ENCODE measurements at places on chromosomes 1 and 21.
A peak's percentile ranks its signal among the peaks of the same experiment; 100 is the strongest.

DNA sequence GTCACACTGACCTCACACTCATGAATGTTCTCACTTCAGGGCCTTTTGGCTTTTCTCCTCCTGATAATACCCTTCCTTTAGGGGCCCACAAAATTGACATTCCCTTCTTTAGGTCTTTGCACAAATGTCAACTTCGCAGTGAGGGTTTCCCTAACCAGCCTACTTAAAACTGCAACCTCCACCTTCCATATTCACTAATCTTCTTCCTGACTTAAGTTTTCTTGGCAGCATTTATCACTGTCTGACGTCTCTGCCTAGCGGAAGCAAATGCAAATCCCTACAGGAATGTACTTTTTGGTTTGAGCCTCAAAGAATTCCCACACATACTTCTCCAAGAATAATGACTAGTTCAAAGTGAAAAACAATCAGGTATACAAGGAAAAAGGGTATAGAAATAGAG is 32.8 kb downstream of the INTS7 start:
- DNase-seq, result no peak

- DNase-seq, result peak; percentile 47
These were observed at the start of gene SMG7 for GRCh38 chr1:183472488-183473216. TSS of gene SMG7 (plus strand) at chr1:183472499. CDS start at chr1:183472621, 122 bp downstream.

DNA sequence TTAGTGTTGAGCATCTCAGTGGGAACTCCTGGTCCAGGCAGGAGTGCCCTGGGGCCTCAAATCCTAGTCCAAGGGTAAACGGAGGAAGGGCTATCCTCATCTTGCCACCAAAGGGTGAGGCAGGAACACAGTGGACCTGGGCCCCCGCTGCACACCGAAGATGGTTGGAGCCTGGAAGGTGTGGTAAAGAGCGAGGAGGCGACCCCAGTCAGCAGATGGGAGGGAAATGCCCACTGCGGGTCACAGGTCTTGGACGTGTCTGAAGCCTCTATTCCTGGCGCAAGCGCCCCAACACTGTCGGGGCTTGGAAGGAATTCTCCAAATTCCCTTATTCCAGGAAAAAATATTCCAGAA is 38.5 kb upstream of the SYNC start:
- no peak for DNase-seq

DNA sequence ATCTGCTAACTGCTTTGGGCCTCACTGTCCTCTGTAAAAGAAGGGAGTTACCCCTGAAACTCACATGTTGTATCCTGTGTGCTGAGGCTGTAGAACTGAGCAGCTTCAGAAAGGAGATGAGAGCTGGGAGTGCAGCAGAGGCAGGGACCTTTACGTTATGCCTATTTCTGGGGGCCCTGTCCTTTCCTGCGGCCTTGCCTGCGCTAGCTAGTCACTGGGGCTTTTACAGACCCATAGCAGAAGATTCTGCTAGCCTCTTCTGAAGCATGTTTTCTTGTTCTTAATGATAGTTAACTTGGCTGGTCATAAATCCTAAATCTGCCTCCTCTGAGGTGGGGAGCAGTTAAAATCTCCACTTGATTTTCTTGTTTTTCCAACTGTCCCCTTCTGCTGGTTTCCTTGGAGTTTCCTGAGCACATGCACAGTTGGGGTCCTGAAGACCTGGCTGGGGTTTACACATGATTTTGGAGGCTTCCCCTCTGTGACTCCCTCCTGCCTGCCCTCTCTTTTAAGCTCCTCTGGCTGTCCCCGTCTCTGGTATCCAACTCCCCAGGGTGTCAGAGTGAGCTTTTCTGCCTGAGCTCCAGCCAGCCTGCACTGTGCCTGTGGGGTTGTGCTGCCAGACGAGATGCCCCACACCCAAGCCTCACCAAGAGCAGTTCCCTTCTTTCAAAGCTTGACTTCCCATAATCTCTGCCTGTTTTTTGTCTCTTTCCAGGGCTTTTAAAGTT is 76.6 kb downstream of the NOS1AP start:
- DNase-seq, result peak; percentile 58

DNA sequence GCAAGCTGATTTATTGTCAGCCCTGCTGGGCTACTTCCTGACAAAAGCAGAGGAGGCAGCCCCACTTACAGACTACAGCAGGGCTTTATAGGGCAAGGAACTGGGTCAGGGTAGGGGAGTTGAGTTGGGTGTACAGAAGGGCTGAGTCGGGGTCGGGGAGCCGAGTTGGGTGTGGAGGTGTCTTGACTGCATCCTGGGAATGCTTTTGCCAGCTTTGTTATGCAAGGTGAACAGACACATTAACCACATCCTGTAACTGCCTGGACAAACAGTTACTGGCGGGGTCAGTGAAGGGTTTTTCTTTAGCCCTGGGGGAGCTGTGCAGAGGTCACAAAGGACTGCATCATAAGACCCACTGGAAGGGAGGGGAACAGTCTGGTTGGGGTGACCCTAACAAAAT is 39.1 kb upstream of the GBP5 start:
- DNase-seq, result no peak

- no peak for DNase-seq
These were observed 178.4 kb downstream of the PSMG1 start for GRCh38 chr21:39004634-39005501.

DNA sequence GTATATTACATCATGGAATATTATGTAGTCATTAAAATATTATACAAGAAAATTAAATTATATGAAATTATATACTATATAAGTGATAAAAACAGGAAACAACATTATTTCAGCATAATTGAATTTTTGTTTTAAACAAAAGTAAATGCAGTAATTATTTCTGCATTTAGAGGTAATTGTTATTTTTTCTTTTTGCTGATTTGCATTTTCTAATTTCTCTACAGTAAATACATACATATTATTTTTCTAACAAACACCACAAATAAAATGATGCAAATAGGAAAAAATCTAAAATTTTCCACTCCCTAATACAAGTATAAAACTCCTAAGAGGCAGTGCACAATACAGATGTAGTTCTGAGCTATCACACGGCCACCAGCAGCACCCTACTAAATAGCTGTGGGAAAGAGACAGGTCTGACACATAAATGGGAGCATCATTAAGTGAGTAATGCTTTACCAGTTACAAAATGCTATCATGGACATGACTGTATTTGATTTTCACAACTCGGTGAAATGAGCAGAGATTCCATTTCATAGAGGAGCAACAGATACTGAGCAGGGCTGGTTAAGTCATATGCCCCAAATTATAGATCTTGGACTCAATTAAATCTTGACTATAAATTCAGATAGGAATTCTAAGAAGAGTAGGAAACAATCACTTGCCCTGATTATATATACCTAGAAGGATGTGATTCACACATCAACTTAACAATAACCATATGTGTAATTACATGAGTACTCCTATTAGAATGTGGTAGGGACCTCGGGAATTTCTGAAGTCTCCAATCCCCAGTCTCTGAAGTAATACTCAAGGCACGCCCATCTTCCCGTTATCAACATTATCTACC is 49.0 kb downstream of the NRIP1 start:
- DNase-seq, result no peak

- DNase-seq, result no peak
These were observed 71.7 kb downstream of the TOMM20 start for GRCh38 chr1:235056937-235057336.

GRCh38 chr1:86741947-86742572 is 37.7 kb downstream of the SH3GLB1 start:
- peak; percentile 55 for DNase-seq

- no peak for DNase-seq
These were observed 40.7 kb downstream of the VTCN1 start for GRCh38 chr1:117169871-117170596.

DNA sequence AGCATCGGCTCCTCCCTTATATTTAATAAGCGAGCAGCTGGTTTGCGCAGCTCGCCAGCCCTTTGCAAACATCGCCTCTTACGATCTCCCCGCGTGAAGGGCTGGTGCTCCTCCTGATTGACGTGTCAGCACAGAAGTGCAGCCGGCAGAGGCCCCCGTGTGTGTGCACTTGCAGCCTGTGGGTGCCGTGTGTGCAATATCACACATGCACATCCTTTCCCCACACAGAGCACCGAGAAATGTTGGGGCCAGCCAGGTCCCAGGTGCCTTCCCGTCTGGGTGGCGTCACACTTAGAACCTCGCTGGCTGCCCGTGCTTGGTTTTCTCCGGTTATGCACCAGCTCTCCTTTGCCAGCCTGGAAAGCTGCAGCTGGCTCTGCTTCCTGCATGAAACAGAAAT is 126.6 kb upstream of the AJAP1 start:
- no peak for DNase-seq

DNA sequence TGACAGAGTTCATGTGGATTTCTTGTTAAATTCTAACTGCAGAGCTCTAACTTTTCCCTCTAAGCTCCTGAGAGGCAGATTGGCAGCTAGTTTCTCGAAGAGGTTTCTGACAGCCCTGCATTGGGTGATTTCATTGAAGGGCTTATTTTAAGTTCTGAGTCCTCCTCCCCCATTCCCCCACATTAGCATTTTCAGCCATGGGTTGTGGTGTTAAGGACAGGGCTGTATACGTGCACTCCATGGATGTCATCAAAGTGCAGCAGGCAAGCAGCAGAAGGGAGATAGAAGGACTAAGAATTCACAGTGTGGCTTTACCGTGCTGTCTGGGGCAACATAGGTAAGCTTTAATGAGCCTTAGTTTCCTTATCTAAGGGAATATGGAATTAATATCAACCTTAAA is 19.0 kb downstream of the CRYZ start:
- no peak for DNase-seq

- DNase-seq, result peak; percentile 48
These were observed 18.3 kb upstream of the ALPL start for GRCh38 chr1:21490774-21491487.

- no peak for DNase-seq
These were observed 5.4 kb downstream of the SOAT1 start for GRCh38 chr1:179298952-179299351.

DNA sequence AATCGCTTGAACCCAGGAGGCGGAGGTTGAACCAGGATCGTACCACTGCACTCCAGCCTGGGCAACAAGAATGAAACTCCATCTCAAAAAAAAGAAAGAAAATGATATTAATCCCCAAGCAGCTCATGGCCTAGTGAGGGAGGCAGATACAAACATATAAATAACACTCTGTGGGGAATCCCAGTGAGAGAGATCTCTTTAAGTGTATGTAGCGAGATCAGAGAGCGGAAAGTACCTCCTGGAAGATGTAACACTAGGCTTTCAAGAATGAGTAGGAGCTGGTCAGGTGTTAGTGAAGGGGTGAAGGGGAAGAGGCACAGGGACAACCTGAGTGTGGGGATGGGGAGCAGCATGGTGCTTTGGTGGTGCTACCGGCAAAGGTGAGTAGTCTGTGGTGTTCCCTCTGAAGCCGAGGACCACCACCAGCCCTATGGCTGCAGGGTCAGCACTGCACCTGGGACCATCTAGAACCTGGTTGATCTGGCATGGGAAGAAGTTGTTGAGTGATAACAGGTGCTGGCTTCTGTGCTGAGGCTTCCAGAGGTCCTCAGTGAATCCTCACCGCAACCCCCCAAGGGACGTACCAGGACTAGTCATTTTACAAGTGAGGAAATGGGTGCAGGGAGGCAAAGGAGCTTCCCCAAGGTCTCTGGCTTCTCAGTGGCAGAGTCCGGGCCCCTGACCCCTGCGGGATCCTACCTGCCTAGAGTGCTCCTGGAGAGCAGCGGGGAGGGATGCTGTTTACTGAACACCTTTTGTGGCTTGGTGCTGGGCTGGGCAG is 367.6 kb upstream of the VAMP3 start:
- no peak for DNase-seq

DNA sequence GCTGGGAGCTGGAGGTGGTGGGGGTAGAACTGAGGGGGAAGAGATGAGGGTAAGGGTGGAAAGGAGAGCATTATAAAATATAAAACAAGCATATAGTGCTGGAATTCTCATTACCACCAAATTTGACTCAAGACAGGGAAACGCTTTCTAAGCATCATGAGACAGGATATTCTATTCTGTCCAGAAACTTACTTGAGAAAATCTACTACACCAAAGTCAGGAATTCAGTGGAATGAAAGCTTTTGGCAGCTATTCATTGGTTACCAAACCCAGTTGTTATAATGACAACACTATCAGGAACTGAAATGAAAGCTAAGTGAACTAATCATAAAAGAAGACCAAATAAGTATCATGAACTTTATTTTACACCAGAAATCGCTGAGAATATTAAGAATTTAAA is 14.5 kb downstream of the AIDA start:
- no peak for DNase-seq

GRCh38 chr1:166579557-166580501 is 259.4 kb upstream of the POGK start:
- DNase-seq, result no peak

- DNase-seq, result peak; percentile 50
These were observed 529 bp downstream of the MPZL1 start for GRCh38 chr1:167722152-167722869.

DNA sequence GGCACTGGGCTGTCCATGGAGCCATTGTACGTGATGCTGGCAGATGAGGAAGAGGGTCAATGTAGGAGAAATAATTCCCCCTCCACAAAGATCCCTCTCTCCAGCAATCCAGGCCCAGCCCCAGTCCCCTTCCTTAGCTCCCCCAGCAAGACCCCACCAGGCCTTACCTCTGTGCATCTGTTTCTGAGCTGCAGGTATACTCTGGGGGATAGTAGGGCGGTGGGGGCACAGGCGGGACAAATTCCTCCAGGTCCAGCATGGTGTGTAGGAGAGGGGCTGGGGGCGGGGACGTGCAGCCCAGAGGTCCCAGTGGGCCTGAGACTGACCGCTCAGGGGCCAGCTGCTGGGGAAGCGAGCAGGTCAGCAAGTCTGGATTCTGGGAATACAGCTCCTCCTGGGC is 3.7 kb downstream of the ENTREP3 start:
- DNase-seq, result no peak

DNA sequence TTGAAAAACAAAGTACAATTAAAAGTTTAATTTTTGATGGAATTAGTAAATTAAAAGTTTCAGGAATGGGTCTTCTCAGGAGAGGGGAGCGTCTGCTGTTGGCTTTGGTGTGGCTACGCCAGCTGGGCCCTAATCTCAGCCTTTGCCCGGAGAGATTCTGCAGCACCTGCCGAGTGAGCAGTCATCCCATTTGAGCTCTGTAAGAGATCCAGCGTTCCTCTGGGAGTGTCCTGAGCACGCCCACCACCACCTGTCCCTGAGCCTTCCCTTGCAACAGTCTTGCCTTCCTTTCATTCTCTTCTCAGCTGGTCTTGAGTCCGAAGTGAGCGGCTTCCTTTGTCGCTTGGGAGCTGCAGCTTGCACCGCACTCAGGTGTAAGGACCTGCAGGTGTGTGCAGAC is 263.1 kb downstream of the CAMTA1 start:
- DNase-seq, result no peak

DNA sequence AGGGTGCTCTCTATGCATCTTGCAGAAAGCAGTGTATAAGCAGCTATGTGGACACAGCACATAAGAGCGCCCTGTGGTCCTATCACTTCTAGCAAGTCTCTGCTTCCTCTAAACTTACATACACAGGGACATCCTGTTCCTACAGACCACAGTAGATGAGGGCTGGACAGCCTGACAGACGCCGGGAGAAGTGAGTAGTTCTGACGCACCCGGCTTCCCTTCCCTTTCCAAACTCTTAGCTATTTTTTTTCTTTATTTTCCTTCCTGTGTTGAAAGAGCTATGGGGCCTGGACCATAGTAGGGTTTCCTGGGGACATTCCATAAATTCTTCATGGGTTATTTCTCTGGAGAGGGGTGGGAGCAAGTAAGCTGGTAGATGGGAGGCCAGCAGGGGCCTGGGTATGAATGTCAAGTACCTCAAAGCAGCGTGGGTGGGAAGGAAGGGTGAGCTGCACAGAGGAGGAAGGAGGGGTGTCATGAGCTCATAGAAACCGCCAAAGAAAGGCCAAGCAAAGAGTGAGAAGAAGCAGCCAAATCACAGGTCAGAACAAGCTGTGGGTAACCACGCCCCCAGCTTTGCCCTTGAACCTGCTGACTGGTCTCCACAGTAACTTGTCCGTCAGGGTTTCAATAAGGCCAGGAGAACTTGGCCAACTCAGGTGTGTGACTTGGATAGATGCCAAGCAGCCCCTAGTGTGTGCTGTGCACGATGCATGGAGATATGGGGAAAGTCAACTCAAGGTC is 36.6 kb downstream of the PLXNA2 start:
- DNase-seq, result peak; percentile 63

Data from SJCRH30 (cell line).